Tongue (tissue), 3 donors: ENCODE measurements at places on chromosomes 5 and 9. TPM values are rescaled to one million over a fixed set of nuclear protein-coding genes. Genes with fewer than 3 reads are reported as not detected.

TMEM174 gene
- total RNA-seq, result not detected

GAS1 gene
- 142 TPM for total RNA-seq

FST gene
- total RNA-seq, result 14.4 TPM

GDA gene
- 1.8 TPM for total RNA-seq

STKLD1 gene
- 0.41 TPM for total RNA-seq

FAM219A gene
- 8.4 TPM for total RNA-seq

TGFBI gene
- total RNA-seq, result 376 TPM

WNT8A gene
- total RNA-seq, result not detected

FOXD4 gene
- total RNA-seq, result not detected

RALGPS1 gene
- 11.7 TPM for total RNA-seq

ORM1 gene
- not detected for total RNA-seq

CTSV gene
- total RNA-seq, result 2.9 TPM

TTC1 gene
- 42.2 TPM for total RNA-seq

LCN9 gene
- total RNA-seq, result not detected

WDR36 gene
- total RNA-seq, result 33.4 TPM

ITK gene
- 4.4 TPM for total RNA-seq

ITGA1 gene
- 49.4 TPM for total RNA-seq

DOLPP1 gene
- 9.9 TPM for total RNA-seq

ZNF79 gene
- 10.1 TPM for total RNA-seq

PCDHB7 gene
- total RNA-seq, result 3.3 TPM

CYSRT1 gene
- total RNA-seq, result 3.3 TPM

GOLGA1 gene
- 12.0 TPM for total RNA-seq

GRIN3A gene
- 0.21 TPM for total RNA-seq

TPM2 gene
- 3,889 TPM for total RNA-seq

NAIP gene
- total RNA-seq, result 11.6 TPM

TLR4 gene
- total RNA-seq, result 8.8 TPM

FOXD4L3 gene
- total RNA-seq, result not detected

PCA3 gene
- total RNA-seq, result 0.62 TPM

PLPPR1 gene
- 0.92 TPM for total RNA-seq

PFN3 gene
- total RNA-seq, result not detected

PLAC8L1 gene
- total RNA-seq, result not detected

ACTBL2 gene
- total RNA-seq, result not detected

ZCCHC7 gene
- total RNA-seq, result 23.4 TPM

INSL4 gene
- total RNA-seq, result not detected

LHX2 gene
- 4.2 TPM for total RNA-seq

ZNF883 gene
- 3.8 TPM for total RNA-seq

SAXO1 gene
- total RNA-seq, result under 0.01 TPM

FAXDC2 gene
- 18.9 TPM for total RNA-seq

ZDHHC11 gene
- total RNA-seq, result 25.2 TPM

CAMK4 gene
- total RNA-seq, result 8.4 TPM

CDKN2A gene
- total RNA-seq, result not detected

ACOT12 gene
- total RNA-seq, result not detected

MYORG gene
- 25.2 TPM for total RNA-seq

PSAT1 gene
- total RNA-seq, result 17.4 TPM

MAMDC4 gene
- total RNA-seq, result 3.8 TPM

TNC gene
- total RNA-seq, result 266 TPM

TTC16 gene
- total RNA-seq, result not detected

TLE1 gene
- total RNA-seq, result 73.8 TPM

EIF4E1B gene
- total RNA-seq, result not detected

TSTD2 gene
- 26.7 TPM for total RNA-seq

PCAT7 gene
- not detected for total RNA-seq
